ENCODE measurements at places on chromosomes 12 and 14.

DNA sequence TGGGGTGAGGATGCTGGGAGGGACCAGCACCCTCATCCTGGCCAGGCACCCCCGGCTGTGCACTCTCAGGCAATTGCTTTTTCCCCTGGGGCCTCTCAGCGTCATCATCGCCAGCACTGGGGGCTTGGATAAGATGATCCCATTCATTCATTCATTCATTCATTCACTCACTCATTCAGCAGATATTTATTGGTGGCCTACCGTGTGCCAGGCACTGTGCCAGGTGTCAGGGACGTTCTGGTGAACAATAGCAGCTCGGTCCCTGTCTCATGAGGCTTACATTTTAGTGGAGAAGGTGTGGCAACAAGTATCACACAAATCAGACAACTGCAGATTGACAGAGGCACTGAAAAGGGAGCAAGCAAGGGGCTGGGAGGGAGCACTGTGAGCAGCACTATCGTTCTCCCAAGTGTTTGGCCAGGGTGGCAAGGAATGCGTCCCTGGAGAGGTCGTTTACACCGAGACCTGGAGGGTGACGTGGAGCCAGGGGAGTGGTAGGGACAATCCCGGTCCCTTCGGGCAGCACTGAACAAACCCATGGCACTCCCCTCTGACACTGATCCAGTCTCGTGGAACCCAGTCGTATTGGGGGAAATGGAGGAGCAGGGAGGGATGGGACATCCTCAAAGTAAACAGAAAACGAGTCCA lies 124.1 kb downstream of the PAPOLA start:
- no peak for DNase-seq

- no peak for DNase-seq
These were observed 539.7 kb downstream of the SNAPC1 start for GRCh38 chr14:62301911-62302310.

DNA sequence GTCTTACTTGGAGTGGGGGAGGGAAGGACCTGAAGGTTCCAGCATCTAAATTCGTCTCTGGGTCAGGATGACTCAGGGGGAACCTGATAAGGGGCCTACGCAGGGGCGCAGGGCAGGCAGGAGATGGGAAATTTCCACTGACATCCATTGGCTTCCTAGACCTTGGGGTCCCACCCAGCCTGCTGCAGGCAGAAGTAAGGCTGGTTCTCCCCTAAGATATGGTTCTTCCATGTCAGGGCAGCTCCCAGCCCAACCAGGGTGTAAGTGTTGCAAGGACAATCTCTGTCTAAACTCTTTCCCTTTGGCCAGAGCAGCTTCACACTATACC lies 2.1 kb upstream of the NDRG2 start:
- DNase-seq, result no peak

DNA sequence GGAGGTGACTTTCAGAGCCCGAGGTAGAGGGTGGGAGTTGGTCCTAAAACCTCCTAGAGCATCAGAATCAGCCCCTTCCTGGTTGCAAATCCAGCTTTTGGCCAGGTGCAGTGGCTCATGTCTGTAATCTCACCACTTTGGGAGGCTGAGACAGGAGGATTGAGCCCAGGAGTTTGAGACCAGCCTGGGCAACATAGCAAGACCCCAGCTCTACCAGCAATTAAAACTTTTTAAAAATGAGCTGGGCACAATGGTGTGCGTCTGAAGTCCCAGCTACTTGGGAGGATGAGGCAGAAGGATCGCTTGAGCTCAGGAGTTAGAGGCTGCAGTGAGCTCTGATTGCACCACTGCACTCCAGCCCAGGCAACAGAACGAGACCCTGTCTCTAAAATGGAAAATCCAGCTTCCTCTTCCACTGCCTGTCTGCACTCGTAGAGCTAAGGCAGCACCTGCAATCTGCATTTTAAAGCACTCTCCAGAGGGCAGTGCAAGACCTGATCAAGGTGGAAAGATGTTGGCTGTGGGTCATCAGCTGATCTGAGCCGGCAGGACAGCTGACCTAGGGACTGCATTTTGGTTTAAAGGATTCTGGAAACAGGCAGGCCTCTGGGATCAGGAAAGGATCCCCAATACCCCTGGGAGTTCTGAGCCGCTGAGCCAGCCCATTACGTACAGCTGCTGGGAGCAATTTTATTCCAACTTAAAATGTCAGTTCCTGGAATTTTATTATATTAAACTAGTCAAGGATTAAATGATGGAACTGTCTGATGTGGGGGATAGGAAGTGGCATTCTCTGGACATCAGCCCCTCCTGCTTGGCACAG lies 1.8 kb upstream of the TESC start:
- DNase-seq, result no peak

DNA sequence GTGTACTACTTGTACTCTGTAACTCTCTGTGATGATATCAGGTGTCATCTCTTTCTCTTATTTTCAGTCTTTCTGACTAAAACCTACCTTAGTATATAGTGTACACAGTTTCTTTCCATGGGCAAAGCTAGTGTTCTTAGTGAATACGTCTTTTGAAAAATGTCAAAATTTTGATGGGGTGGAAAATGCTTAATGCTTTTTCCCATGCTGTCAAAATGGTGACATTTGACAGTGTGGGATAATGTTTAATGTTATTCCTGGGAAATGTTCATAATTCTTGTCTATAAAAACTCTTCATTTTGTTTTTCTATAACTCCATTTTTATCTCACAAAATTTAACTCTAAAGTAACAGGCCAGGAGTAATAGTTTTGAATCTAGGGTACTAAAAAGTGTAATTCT lies 742.7 kb upstream of the FOXG1 start:
- no peak for DNase-seq

DNA sequence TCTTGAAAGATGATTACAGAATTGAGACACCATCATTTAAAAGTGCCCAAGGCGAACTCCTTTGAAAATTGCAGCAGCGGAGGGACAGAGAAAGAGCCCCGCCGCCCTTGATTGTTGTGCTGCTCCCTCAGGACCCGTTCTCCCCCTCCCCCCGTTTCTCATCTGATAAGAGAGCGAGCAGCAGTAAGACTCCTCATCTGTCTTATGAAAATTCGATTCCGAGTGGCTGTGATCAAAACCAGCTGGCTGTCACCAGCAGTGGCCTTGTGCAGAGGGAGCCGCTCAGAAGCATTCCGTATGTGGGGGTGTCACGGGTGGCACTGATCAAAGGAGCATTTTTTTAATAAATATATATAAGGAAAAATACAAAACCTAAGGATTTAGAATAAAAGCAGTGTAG lies 78.0 kb upstream of the GPATCH2L start:
- DNase-seq, result no peak

DNA sequence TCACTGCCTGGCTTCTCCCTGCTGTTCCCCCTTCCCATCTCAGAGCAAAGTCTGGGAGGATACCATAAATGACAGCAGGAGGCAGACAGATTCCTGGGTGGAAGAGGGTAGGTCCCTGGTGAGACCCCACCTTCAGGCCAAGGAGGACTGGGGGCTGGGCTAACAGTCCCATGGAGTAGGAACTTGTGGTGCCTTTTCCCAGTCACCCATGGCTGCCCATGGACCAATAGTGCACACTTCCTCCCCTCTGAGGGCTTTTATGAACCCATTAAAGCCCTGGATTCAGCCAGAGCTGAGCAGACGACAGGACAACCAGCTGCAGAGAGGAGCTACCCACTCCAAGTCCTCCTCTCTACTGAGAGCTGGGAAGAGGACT lies 36.6 kb upstream of the OR5AU1 start:
- DNase-seq, result no peak

GRCh38 chr12:93205361-93205760 lies 172.4 kb upstream of the NUDT4 start:
- DNase-seq, result no peak

GRCh38 chr12:24198070-24198469 lies 248.6 kb upstream of the SOX5 start:
- no peak for DNase-seq

DNA sequence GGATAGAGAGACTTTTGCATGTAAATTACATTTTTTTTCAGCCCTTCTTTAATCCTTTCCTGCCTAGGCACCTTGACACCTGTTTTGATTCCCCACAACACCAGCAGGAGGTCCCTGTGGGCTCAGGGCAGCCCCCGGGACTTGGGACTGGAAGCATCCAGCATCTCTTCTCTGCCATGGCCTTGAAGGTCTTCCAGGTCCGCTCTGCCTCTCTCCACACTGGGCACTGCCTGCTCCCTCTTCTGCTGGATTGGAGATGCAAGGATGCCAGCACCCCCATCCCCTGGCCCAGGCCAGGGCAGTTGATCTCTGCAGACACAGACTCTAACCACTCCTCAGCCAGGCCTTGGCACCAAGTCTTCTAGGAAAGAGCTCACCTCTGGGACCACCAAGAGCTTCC lies 134.5 kb upstream of the C14orf180 start:
- DNase-seq, result no peak

DNA sequence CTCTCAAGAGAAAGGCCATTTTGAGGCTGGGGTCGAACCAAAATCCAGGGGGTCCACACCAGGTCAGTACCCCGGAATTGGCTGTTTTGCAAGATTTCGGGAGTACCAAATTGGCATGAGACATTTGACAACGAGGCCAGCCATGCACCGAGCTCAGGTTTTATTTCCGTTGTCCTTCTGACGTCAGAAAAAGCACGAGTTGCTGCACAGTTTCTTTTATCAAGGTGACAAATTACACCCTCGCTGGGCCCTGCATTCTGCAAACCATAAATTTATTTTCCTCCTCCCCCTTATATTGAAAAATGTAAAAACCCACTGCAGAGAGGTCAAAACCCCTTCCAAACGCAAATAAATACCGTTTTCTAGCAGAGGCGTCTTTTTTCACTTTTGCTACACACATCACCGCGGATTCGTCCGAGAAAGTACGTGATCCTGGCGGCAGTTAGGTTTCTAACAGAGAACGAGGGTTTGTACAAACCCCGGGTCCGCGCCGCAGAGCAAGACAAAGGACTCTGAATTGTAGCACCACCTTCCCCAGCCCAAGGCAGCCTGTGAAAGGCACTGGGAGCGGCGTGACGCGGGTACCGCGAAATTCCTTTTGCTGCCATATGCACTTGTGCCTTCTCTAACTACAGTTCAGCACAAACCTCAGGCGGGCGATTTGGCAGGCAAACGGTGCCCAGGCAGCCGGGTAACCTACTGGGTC lies 1.8 kb downstream of the SLC38A1 start:
- DNase-seq, result no peak

- no peak for DNase-seq
These were observed 519.3 kb downstream of the NOVA1 start for GRCh38 chr14:26078561-26078960.

GRCh38 chr12:68478516-68479260 lies 132.0 kb upstream of the RAP1B start:
- DNase-seq, result no peak

DNA sequence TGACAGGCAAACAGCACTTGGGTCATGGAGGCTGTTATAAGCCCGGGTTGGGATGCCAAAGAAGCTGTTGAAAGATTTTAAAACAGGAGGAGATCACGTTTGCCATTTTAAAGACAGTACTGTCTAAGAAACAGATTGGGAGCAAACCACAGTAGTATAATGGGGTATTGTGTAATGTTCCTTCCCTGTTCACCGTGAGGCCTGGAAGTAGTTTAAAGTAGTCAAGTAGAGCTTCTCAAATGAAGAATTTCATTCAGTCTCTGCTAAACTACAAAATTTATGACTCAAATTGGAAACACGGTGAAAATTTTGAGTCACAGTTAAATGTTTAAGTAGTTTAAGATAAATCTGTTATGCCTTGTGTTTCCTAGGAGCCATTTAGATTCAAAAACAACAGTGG lies 35.8 kb downstream of the ATP2A2 start:
- no peak for DNase-seq

GRCh38 chr14:100406505-100407131 lies 83.5 kb downstream of the SLC25A47 start:
- no peak for DNase-seq
